ENCODE measurements at places on chromosomes 4 and X. TPM values are rescaled to one million over a fixed set of nuclear protein-coding genes. Genes with fewer than 3 reads are reported as not detected.

DNA sequence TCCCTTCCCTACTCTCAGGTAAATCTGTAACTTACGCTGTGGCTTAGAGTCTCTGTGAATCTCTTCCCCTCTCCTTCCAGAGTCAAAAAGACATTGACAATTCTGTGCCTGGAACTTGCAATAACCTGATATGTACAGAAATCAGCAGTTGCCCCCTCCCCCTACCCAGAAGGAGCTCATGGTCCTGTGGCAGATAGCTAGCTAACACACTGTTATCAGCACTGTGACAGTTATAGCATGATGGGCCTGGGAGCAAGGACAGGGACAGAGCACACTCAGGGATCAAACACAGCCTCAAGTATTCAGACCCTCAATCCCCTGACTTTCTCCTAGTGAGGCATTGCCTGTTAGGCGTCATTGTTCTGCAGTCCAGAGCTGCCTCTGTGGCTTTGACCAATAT lies 18.7 kb upstream of the MAGEA10 start:
- no peak for ATAC-seq

CT83 gene
- total RNA-seq, result not detected

- ATAC-seq, result no peak
These were observed 40.8 kb downstream of the MGARP start for GRCh38 chr4:139239127-139239772.

- no peak for ATAC-seq
These were observed 1.2 kb downstream of the SULT1B1 start for GRCh38 chr4:69759189-69759604.

DNA sequence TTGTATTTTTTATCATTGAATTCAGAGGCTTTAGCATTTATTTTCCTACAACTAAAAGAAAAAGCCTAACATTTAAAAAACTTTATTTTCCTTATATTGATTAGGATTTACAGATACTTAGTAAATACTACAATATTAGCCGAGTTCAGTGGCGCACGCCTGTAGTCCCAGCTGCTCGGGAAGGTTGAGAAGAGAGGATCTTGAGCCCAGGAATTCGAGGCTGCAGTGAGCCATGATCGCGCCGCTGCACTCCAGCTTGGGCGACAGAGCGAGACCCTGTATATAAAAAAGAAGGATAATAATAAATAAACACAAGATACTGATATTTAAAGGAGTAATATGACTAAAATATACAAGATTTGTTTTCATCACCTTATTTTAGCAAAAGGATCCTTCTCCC lies 681 bp upstream of the UPF3B start:
- ATAC-seq, result no peak

WAS gene
- total RNA-seq, result 1.8 TPM

FAM199X gene
- 29.7 TPM for total RNA-seq

CXCL6 gene
- 0.16 TPM for total RNA-seq

APEX2 gene
- total RNA-seq, result 5.0 TPM

- peak; percentile 36 for ATAC-seq
These were observed at the start of gene TLL1 for GRCh38 chr4:165872461-165873297. TLL1 (plus strand) TSS chr4:165873237; CDS start chr4:165873905, 668 bp downstream.

DNA sequence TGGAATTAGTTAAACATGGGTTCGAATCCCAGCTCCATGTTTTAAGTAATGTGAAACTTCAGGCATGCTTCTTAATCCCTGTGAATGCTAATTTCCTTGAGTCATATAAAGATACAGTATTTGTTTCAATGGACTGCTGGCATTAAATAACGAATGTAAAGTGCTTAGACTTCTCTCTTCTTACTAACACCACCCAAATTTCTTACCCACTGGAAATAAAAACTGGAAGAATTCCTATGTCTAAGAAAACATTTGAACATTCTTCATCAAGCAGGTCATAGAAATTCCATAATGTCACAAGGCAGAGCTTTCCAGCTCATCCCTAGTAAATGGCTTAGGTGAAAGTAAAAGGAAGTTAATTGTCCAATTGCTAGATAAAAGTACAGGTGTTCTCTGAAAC lies 172.5 kb downstream of the ANK2 start:
- no peak for ATAC-seq

DNA sequence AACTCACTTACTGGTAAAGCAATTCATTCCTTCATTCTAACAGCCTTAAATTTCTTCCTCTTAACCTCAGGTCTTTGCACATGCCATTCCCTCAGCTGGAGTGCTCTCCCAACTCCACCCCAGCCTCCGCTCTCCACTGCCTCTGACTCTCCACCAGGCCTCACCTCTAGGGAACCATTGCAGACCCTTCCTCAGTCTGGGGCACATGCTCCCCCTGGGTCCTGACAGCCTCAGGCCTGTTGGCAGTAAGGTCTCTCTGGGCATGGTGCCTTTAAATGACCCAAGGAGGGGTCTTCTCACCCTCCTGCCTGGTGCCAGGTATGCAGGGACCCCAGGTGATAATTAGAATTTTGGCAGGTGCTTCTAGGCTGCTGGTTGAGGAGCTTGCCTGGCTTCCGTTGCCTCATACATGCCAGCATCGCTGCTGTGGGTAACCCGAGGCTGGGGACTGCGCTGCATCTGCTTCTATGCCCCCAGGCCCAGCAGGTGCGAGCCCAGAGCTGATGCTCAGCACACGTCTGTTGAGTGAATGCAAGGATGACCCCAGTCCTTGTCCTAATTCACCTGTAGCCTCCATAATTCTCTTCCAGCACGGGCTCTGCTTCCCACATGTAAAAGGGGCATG lies 27.5 kb upstream of the GPR78 start:
- no peak for ATAC-seq

GRCh38 chrX:53281963-53282695 lies 745 bp upstream of the IQSEC2 start:
- ATAC-seq, result no peak

- no peak for ATAC-seq
These were observed 192.4 kb downstream of the STPG2 start for GRCh38 chr4:97950836-97951235.

DNA sequence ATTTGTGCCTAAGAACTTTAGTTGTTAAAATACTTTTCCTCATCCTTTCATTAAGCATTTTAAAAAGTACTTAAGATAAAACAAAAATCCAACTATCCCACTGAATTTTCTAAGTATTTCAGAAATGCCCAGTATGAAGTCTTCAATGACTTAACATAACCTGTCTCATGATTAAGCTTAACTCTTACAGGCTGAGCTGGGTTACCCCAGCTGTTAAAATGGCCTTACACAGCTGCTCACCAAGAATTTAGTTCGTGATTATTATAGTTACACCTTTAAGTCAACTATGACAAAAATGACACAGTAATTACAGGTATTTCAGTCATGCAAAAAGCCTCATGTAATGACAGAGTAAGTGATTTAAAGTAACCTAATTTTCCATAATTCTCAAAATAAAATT lies 145.7 kb downstream of the FBXW7 start:
- no peak for ATAC-seq

DNA sequence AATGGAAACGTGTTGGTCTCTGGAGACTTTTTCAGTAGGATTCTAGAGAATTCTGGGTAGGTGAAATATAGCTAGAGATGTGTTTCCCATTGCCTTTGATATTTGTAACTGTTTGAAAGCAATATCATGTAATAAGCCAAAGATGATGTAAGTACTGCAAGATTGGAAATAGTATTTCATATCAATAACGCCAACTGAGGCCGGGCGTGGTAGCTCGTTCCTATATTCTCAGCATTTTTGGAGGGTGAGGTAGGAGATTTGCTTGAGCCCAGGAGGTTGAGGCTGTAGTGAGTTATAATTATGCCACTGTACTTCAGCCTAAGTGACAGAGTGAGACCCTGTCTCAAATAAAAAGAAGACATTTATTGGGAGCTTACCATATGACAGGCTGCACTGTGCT lies 9.5 kb downstream of the ADH1A start:
- ATAC-seq, result no peak

DNA sequence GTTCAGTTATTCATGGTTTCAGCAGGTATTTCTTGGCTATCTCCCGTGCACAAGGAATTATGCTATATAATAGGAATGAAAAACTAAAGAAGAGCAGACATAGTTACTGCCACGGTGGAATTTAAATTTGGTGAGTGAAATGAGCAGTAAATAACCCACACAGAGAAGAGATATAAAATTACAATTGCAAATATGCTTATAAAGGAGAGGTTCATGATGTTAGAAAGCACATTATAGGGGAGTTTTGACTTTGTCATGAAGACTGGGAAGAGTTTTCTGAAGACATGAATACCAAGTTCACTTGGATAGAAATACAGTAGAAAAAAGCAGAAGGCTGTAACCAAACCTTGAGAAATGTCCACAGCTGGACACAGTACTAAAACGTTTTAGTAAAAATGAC lies 712.0 kb upstream of the AADAT start:
- ATAC-seq, result no peak

- ATAC-seq, result no peak
These were observed 101.8 kb upstream of the HPF1 start for GRCh38 chr4:169859366-169860216.

GRCh38 chr4:2384245-2384644 lies 34.2 kb downstream of the ZFYVE28 start:
- ATAC-seq, result no peak

- ATAC-seq, result no peak
These were observed 1.8 kb downstream of the UBQLN2 start for GRCh38 chrX:56564921-56565840.

DNA sequence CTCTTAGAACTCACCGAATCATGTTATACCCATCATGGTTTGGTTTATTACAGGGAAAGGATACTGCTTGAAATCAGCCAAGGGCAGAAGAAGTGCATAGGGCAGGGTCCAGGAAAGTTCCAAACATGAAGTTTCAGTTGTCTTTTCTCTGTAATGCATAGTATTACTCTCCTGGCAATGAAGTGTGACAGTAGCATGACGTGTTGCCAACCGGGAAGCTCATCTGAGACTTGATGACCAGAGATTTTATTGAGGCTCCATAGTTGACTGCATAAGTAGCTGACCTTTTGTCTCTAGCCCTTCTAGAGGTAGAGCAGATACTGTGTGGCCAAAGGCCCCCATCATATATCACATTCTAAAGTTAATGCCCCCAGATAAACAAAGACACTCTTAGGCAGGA lies 72.1 kb downstream of the BEND4 start:
- ATAC-seq, result no peak
